CD8-positive, alpha-beta memory T cell (primary cell): ENCODE measurements at places on chromosomes 1 and 21. TPM values are rescaled to one million over a fixed set of nuclear protein-coding genes. Genes with fewer than 3 reads are reported as not detected.

GRCh38 chr1:228781161-228781808 lies 46.0 kb downstream of the RHOU start:
- DNase-seq, result no peak

- DNase-seq, result no peak
Measured at GRCh38 chr1:97919585-97920261, 1.1 kb downstream of the DPYD start.

DNA sequence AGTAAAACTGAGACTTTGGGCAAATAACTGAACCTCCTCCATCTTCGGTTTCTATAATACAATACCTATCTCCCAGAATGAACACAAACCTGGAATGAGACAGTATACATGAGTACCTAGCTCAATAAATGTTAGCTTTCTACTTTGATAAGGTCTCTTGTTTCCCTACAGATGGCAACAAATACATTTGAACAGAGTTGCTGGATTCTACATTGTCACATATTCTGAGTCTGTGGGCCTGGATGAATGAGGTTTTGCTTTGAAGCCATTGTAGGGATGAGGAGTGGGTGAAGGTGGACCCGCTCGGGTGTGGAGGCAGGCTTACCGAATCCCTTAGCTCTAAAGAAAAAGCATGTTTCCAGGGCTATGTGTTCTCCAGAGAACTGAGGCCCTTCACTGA lies 13.9 kb upstream of the FYB2 start:
- no peak for DNase-seq

DNA sequence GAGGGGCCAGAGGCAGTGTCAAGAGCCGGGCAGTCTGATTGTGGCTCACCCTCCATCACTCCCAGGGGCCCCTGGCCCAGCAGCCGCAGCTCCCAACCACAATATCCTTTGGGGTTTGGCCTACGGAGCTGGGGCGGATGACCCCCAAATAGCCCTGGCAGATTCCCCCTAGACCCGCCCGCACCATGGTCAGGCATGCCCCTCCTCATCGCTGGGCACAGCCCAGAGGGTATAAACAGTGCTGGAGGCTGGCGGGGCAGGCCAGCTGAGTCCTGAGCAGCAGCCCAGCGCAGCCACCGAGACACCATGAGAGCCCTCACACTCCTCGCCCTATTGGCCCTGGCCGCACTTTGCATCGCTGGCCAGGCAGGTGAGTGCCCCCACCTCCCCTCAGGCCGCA lies at the start of gene BGLAP:
Gene BGLAP (plus strand): TSS at position 259 of the 400 bp plus-strand sequence. CDS start 48 bp downstream, at position 307.
- no peak for DNase-seq

The AKIRIN1 gene
- total RNA-seq, result 82.6 TPM

The BACE2 gene
- total RNA-seq, result 1.1 TPM
